ENCODE measurements at places on chromosomes 6 and 20.

DNA sequence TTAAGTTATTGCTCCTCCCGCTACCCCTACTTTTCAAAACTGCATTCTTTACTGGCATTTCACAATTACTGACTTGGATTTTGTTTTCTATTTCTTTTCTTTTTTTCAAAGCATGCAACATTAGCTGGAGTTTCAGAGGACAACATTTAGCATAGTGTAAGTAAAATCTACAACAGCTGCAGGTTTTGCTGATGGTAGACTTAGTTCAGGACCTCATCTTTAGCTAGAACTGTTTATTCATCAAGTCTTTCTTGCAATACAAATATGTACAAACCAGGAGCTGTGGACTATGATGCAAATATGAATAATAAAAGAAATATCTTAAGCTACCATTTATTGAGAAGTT lies 728 bp upstream of the CEP162 start:
- no peak for DNase-seq

- no peak for DNase-seq
These were observed 463 bp upstream of the HLA-DMB start for GRCh38 chr6:32941214-32941768.

DNA sequence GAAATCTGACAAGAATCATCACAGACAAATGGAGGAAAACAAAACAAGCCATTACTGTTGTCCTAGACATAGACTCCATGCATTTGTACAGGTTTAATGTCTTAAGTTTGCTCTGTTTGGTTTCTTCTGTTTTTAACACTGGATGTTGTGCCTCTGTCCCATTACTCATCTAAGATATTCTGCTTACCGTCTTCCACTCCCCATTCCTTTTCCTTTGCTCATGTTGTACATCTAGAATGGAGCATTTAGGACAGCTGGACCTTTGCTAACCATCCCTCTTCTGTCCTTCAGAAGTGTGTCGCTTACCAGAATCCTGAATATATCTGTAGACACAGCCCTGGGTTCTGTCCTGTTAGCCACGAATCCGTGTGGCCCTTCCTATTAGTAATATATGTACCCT lies 35.2 kb downstream of the RAB22A start:
- DNase-seq = no peak

DNA sequence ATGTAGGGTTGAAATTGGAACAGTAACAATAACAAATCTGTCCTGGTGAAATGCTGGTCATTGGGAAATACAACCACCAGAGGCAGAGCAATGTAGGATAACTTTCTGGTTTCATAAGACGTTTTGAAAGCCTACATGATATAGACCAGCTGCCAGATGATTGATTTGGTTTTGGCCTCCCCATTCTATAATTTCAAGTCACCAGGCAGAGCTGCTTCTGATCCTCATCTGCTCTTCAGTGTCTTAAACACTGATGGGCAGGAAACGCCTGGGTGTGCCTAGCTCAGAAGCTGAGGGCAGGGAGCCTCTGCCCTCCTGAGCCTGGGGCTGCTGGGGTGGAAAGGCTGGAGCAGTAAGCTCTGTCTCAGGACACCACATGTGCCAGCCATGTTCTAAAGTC lies 24.5 kb downstream of the DHX35 start:
- no peak for DNase-seq

GRCh38 chr6:119459207-119459974 lies 109.8 kb upstream of the MAN1A1 start:
- no peak for DNase-seq

DNA sequence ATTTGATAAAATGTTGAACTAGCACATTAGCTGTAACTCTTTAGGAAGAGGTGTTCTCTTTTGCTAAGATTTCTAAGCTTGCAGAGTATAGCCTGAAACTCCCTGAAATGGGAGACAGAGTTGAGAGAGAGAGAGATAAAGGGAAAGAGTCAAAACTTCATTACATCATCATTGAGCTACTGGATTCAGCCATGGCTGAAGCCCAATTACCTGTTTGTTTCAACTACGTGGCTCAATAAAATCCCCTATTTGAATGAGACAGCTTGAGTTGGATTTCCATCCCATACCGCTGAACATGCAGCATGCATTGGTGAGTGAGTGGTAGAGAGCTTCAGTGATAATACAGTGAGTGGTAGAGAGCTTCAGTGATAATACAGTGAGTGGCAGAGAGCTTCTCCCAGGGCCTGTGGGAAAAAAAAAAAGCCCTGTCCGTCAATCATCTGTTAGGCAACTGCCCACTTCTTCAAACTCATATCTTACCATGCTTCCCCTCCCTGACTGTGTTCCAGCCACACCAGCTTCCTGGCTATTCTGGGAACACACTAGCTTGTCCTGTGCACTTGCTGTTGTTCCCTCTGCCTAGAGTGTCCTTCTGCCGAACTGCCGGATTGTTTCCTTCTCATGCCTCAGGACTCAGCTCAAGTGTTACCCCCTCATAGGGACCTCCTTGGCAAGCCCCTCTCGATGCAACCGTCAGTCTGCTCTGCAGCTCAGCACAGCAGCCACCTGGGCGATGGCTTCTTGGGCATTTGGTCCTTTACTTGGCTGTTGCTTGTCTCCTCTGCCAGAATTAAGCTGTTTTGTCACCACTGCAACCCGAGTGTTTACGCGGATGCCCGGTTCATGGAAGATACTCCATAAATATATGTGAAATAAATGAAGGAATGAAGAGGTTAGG lies 91.3 kb upstream of the EYA2 start:
- DNase-seq = peak; percentile 53

GRCh38 chr20:40524071-40524470 lies 165.0 kb downstream of the MAFB start:
- no peak for DNase-seq

- no peak for DNase-seq
These were observed 107.3 kb downstream of the FOXO3 start for GRCh38 chr6:108667993-108668392.

GRCh38 chr20:19212821-19213502 lies 520 bp downstream of the SLC24A3 start:
- DNase-seq = peak; percentile 74

- DNase-seq = no peak
These were observed 93.6 kb downstream of the NCR2 start for GRCh38 chr6:41428996-41429421.

Measured in NCI-H2171 treated with DMSO at 0.1 percent for 48 hours (cell line).